ENCODE measurements at places on chromosomes 4 and X.

DNA sequence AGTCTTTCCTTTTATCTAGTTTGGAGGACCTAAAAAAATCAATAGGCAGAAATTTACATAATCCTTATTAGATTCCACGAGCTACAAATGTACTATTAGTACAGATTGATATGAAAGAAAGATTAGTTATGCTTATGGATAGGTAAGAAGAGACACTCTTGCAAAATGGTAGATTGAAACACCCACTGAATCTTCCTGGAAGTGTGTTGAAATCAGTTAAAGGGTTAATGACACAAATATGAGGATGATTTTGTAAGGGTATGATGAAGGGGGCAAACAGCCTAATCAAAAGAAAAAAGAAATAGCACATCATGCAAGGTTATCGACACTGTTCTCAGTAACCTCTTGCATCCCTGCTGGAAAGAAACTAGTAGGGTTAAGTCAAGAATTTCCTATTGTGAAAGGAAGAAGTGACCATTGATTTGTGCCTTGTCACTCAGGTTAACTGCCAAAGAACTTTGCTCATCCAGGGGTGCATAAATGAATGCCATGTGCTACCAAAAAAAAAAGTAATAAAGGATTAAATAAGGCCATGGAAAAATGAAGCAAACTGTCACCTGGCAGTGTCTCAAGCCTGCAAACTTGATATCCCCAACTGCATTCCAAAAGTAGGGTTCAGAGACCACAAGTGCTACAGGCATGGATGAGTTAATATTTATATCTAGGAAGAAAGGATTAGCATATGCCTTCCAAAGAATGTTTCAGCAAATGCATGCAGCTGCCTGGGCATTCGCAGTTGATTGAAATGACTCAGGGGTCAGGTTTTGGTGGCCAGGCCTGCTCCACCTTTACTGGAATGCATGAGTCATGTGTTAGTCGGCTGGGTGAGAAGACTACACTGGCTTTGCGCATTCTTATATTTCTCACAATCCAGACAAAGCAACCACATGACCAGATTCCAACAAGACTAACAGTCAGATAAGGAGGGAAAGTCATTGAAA lies 78.3 kb upstream of the ATXN3L start:
- peak; percentile 37 for DNase-seq

DNA sequence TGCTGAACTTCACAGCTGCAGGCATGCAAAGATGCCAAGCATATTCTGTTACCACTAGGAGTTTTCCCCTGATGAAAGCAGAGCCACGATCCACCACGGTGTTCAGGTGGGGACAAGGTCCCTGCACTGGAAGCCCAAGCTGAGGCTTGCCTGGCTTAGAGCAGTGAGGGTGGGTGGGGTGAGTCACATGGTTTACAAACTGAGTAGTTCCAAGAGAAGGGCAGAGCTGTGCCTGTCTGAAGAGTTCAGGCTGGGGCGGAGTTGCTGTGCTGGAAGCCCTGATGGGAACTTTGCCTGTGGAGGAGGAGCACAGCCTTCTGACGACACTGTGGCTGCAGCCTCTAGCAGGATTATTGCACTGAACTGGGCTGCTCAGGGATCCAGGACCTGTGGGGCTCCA lies 45.5 kb downstream of the FAM9B start:
- DNase-seq, result no peak

DNA sequence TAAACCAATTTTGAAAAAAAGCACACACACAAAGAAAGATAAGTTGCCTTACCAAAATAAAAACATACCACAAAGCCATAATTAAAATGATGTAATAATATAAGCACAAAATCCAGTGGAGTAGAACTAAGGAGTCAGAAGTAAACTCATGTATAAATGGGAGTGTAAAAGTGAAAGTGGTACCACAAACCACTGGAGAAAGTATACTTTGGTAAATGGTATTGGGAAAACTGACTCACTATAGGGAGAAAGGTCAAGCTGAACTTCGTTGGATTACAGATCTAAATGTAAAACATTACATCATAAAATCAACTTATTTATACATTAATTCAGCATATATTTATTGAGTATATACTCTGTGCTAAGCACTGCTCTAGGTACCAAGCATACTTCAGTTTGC lies 46.3 kb upstream of the HHIP start:
- no peak for DNase-seq

- DNase-seq, result no peak
Observed at GRCh38 chr4:102537269-102537668, 36.1 kb downstream of the NFKB1 start.

- no peak for DNase-seq
Observed at GRCh38 chr4:3384771-3385710, 56.7 kb upstream of the HGFAC start.

- no peak for DNase-seq
Observed at GRCh38 chrX:100944601-100945000, 15.9 kb upstream of the XKRX start.

- no peak for DNase-seq
Observed at GRCh38 chr4:133152831-133153481, 3.9 kb downstream of the PCDH10 start.

GRCh38 chr4:53040851-53041250 lies 178.7 kb downstream of the RASL11B start:
- no peak for DNase-seq

DNA sequence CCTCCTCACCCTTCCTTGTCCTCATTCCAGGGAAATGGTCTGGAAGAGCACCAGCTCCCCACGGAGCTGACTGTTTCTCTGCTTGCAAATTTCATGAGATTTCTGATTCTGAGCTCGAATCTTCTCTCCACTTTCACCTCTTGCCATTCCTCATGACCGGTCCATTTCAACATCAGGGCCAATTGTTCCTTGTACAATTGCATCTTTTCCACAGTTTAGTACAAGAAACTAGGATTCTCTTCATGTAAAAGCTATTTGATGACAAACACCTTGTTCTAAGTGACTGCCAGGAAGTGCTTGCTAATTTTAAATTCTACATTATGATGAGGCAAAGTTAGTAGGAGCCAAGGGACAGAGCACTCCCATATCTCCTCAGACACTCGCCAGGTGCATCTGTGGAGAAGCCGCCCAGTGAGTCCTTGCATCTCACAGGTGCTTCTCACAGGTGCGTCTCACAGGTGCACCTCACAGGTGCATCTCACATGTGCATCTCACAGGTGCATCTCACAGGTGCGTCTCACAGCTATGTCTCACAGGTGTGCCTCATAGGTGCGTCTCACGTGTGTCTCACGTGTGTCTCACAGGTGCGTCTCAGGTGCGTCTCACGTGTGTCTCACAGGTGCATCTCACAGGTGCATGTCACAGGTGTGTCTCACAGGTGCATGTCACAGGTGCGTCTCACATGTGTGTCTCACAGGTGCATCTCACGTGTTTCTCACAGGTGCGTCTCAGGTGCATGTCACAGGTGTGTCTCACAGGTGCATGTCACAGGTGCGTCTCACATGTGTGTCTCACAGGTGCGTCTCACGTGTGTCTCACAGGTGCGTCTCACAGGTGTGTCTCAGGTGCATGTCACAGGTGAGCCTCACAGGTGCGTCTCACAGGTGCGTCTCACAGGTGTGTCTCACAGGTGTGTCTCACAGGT lies 3.0 kb upstream of the PDE6B start:
- no peak for DNase-seq

GRCh38 chr4:4247696-4248028 lies 361 bp downstream of the TMEM128 start:
- no peak for DNase-seq

- no peak for DNase-seq
Observed at GRCh38 chrX:68332201-68332731, 101.0 kb downstream of the OPHN1 start.

GRCh38 chrX:133909888-133910287 lies 75.5 kb downstream of the GPC3 start:
- DNase-seq, result no peak

DNA sequence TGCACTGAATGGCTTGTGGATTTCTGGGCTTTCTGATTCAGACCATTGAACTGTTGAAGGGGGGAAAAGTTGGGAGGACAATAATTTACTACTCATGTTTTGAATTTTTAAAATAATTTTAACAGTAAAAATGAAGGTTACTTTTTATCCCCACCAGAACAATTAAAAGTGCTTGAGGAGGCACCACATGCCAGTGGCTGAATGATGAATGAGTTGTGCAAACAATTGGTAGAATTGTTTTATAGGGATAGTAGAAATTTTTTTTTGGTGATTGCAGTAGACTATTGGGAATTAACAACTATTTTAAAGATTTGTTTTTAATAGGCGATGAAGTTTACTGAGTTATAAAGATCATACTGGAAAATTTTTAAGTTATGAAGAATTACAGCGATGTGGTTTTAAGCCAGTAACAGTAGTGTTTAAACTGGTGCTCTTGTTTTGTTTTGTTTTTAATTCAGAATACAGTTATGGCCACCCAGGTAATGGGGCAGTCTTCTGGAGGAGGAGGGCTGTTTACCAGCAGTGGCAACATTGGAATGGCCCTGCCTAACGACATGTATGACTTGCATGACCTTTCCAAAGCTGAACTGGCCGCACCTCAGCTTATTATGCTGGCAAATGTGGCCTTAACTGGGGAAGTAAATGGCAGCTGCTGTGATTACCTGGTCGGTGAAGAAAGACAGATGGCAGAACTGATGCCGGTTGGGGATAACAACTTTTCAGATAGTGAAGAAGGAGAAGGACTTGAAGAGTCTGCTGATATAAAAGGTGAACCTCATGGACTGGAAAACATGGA lies 2.7 kb downstream of the REST start:
- DNase-seq, result no peak

GRCh38 chrX:54386314-54386713 lies 28.5 kb upstream of the WNK3 start:
- DNase-seq, result no peak

DNA sequence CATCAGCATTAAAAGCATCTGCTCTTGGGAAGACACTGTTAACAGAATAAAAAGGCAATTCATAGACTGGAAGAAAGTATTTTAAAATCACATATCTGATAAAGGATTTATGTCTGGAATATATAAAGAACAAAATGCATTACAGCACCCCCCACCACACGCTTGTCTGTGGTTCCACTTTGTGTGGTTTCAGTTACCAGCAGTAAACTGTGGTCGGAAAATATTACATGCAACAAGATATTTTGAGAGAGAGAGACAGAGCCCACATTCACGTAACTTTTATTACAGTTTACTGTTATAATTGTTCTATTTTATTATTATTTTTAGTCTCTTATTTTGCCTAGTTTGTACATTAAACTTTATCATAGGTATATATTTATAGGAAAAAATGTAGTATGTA lies 21.2 kb upstream of the PDE6B start:
- peak; percentile 35 for DNase-seq

GRCh38 chrX:39616098-39616729 lies 481.5 kb downstream of the BCOR start:
- DNase-seq, result no peak

- no peak for DNase-seq
Observed at GRCh38 chrX:124699876-124700275, 353.5 kb downstream of the SH2D1A start.

DNA sequence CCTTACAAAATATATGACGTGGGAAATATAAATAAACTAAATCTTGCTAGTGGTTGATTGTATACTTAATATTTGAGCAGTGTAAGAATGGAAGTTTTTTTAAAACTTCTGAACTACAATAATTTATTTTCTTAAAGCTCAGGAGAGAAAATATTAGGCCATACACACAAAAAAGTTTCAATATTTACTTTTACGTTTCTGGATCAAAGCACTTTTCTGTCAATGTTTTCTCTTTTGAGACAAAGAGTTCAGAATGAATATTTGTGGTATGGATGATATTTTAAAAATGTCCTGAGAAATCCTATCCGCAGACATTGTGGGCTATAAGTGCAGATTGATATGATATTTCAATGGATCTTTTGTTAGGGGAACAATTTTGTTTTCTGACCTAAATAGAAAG lies 109.9 kb downstream of the TLL1 start:
- no peak for DNase-seq

GRCh38 chr4:143441678-143442077 lies 71.8 kb upstream of the SMARCA5 start:
- DNase-seq, result no peak

DNA sequence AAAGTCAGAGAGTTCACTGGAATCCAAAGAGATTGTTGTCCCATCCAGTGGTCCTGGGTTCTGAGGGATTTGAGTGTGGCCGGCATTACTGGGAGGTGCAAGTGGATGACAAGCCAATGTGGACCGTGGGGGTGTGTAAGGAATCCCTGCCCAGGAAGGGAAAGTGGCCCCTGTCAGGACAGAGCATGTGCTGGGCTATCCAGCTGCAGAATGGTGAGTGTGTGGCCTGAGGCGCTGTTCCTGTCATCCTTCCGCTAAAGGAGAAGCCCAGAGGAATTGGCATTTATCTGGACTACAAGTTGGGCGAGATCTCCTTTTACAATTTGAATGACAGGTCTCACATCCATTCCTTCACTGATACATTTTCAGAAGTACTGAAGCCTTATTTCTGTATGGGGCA lies 20.4 kb upstream of the TRIM60 start:
- DNase-seq, result no peak

DNA sequence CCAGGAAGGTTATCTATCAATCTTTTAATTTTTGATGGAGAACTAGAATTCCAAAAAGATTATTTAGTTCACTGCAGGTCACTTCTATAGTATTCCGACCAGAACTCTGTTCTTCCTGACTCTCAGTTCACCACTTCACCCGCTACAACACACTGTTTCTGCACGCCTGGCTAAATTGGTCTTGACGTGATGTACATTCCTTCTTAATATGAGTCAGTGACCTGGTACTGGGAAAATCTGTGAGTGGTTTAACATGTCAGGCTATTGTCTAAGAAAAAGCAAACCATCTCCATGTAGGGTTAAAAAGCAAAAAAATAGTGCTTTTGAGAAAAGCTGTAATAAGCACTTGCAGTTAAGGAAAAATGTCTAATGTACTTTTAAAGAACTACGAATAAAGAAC lies 120.4 kb downstream of the NDST3 start:
- DNase-seq, result no peak

DNA sequence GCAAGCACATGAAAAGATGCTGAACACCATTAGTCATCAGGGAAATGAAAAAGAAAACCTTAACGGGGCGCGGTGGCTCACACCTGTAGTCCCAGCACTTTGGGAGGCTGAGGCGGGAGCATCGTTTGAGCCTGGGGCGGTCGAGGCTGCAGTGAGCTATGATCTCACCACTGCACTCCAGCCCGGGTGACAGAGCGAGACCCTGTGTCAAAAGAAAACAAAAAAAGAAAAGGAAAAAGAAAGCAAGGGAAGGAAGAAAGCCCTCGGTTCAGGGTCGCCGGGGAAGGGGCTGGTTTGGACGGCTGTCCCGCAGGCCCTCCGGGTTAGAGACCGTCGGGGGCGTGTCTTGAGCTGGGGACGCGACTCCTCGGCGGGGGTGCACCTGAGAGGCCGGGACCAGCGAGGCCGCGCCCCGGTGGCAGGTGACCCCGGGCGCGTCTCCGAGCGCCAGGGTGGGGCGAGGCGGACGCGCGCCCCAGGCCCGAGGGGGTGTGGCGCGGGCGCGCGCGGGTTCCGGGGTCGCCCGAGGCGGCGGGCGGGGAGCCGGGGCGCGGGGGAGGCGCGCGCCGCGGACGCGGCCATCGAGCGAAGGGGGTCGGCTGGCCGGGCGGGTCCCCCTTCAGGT lies 478 bp upstream of the PLXNA3 start:
- DNase-seq, result peak; percentile 58

DNA sequence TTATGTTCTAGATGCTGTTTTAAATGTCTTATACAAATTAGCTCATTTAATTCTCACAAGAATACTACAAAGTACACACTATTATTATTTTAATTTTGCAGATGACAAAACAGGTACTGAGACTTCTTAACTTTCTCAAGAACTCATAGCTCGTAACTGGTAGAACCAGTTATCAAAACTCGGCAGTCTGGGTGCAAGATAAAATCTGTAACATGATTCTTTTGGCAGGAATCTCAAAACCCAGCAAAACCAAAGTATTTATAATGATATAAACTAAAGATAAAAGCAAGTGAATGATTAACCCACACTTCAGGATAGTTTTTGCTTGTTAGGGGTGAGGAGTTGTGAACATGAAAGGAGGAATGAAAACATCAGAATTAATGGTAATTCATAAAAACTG lies 27.6 kb downstream of the CLNK start:
- DNase-seq, result no peak
